ENCODE measurements at places on chromosomes 13 and 19. TPM values are rescaled to one million over a fixed set of nuclear protein-coding genes. Genes with fewer than 3 reads are reported as not detected.

Gene NDUFA3
- total RNA-seq, result 138 TPM

Gene IFNL1
- not detected for total RNA-seq

Gene ZNF729
- not detected for total RNA-seq

Gene USPL1
- 9.0 TPM for total RNA-seq

Gene HSD17B14
- 15.4 TPM for total RNA-seq

Gene C5AR1
- not detected for total RNA-seq

Gene ZNF99
- not detected for total RNA-seq

Gene B3GNT8
- total RNA-seq, result 2.3 TPM

Gene KIR2DL3
- total RNA-seq, result not detected

Gene IGFL1
- 0.77 TPM for total RNA-seq

Gene MBD3L2
- not detected for total RNA-seq

Gene LHFPL6
- total RNA-seq, result 7.8 TPM

Gene CBARP
- total RNA-seq, result 3.3 TPM

Gene ADGRE3
- total RNA-seq, result not detected

Gene ZNF14
- total RNA-seq, result 3.0 TPM

Gene CFAP97D2
- total RNA-seq, result not detected

Gene THSD1
- total RNA-seq, result 1.0 TPM

Gene PPFIA3
- 59.0 TPM for total RNA-seq

Gene KLF2
- 4.8 TPM for total RNA-seq

Gene CARM1
- 57.1 TPM for total RNA-seq

Gene CD33
- total RNA-seq, result 6.0 TPM

Gene ZNF560
- total RNA-seq, result not detected

Gene HOOK2
- 95.2 TPM for total RNA-seq

Gene IGSF23
- total RNA-seq, result not detected

Gene NFIC
- 49.6 TPM for total RNA-seq

Gene MEIOSIN
- not detected for total RNA-seq

Gene RFX1
- 9.2 TPM for total RNA-seq

Gene DCLK1
- not detected for total RNA-seq

Gene CBLC
- 26.4 TPM for total RNA-seq

Gene RFPL4AL1
- total RNA-seq, result not detected

Gene CCDC70
- not detected for total RNA-seq

Gene CABP5
- not detected for total RNA-seq

Gene SYCN
- not detected for total RNA-seq

Gene RYR1
- not detected for total RNA-seq

Gene NDUFS7
- 102 TPM for total RNA-seq

Gene TINCR
- 0.69 TPM for total RNA-seq

Gene ADGRE2
- total RNA-seq, result 4.2 TPM

Gene CBY2
- total RNA-seq, result not detected

Gene LYPD3
- total RNA-seq, result 16.8 TPM

Gene FLT3LG
- total RNA-seq, result 0.18 TPM

Gene PGLYRP2
- not detected for total RNA-seq

Gene MISP
- total RNA-seq, result 130 TPM

Gene PSG5
- not detected for total RNA-seq

Gene ZNF443
- total RNA-seq, result 3.7 TPM

Gene KCNRG
- 2.4 TPM for total RNA-seq

Gene SCAMP4
- total RNA-seq, result 61.5 TPM

Gene FXYD7
- total RNA-seq, result not detected

Gene DMAC2
- total RNA-seq, result 36.8 TPM

Gene LPAR2
- total RNA-seq, result 31.0 TPM

Measured in PC-3 (cell line).